ENCODE measurements at places on chromosomes 3 and 15.
A peak's percentile ranks its signal among the peaks of the same experiment; 100 is the strongest.

DNA sequence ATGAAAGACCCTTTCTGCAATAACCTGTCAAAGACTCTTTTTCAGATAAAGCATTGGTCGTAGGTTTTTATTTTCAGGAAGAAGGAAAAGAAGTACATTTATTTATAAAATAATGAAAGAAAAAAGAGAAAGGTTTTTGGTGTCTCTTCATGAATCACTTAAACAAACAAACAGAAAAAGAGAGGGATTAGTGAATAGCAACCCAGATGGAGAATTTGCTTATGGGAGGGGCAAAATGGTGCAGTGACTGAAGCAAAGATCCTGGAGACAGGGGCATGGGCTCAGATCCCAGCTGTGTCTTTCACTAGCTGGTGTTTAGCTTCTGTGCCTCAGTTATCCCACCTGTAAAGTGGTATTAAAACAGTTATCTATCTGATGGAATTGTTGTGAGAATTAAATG lies 78.6 kb upstream of the PFN2 start:
- no peak for DNase-seq

- no peak for DNase-seq
Observed at GRCh38 chr3:102059145-102059943, 210.0 kb downstream of the NFKBIZ start.

DNA sequence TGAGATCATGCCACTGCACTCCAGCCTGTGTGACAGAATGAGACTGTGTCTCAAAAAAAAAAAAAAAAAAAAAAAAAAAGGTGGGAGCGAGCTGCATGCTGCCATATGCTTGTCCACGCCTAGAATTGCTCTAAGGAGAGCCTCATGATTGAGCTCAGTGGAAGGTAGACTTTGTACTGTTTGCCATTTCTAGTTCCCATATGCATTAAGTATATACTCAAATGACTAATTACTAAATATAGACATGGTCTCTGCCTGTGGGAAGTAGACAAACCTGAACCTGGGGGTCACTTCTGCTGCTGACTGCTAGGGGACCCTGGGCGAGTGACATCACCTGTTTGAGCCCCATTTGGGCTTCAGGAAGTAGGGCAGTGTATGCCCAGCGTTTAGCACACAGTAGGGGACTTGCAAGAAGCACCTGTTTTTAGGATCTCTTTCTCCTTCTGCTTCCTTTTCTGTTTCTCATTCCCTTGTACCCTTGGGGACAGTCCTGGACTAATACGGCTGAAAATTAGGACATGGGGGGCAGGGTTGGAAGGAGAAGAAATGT lies 27.2 kb downstream of the PRKCD start:
- DNase-seq, result no peak

DNA sequence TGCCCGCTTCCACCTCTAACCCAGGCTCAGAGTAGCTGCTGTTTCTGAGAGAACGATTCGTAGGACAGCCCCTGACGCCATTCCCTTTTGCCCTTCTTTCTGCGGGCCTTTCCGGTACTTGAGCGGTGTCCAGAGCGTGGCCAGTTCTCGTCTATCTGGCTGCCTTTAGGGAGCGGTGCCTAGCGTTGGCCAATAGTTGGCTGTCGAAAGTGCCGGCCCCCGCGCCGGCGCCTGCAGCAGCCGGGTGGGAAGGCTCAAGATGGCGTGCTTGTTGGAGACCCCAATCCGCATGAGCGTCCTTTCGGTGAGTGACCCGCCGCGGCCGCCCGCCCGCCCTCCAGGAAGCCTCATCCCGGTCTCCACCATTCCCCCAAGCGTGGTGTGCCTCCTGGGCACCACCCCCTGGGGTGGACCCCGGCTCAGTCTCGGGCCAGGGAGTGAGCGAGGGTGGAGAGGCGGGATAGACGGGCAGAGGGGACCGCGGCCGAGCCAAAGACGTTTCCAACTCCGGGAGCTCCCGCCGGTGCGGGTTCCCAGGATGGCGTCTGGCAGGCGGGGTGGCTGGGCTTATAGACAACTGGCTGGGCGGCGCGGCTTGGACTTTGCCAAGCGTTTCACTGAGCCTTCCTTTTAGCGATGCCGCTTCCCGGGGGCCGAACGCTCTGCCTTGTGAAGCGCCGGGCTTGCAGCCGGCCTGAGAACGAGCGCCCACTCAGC lies at the start of gene ARMC8:
TSS of gene ARMC8 (plus strand) at position 6 of the 717 bp plus-strand sequence. CDS start at position 260, 254 bp downstream.
- DNase-seq, result peak; percentile 93

DNA sequence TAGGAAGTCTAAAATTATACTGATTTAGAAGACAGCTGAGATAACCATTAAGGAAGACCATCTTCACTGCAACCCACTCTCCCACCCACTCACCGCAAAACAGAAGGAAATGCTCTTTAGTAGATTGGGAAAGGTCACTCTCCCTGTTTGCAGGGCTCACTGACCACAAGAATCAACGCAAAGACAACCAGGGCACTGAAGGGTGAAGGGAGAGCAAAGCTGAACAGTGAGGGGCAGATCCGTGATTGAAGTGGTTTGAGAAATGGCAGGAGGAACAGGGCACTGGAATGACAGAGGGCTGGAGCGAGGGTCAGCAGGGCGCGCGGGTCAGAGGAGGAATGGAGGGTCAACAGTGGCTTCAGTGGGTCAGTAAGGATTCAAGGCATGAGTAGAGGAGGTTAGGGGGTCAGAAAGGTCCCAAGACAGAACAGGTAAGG lies 520 bp downstream of the MESD start:
- DNase-seq, result peak; percentile 62

GRCh38 chr3:149908424-149908957 lies 62.2 kb downstream of the PFN2 start:
- no peak for DNase-seq

DNA sequence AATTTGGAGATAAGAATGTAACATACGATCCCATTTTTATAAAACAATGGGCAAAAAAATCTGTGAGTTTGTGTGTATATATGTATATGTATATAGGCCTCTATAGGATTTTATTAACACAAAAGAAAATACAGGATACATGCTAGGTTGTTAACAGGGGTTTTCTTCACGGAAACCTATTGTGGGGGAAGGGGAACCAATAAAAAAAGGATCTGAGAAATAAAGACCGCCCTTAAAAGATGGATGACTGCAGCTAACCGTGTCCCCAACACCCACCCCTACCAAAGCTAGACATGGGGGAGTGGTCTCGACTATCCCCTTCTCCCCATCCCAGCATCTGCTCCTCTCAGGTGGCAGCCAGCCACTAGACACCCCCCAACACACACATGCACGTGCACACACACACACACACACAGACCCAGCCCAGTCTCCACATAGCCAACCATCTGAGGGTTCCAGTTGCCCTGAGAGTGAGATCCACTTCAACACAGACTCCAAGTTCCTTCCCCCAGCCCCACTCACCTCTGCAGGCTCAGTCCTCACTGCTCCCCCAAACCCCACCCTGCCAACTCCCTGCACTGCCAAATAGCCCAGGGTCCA lies 132.9 kb downstream of the TPRA1 start:
- DNase-seq, result no peak

DNA sequence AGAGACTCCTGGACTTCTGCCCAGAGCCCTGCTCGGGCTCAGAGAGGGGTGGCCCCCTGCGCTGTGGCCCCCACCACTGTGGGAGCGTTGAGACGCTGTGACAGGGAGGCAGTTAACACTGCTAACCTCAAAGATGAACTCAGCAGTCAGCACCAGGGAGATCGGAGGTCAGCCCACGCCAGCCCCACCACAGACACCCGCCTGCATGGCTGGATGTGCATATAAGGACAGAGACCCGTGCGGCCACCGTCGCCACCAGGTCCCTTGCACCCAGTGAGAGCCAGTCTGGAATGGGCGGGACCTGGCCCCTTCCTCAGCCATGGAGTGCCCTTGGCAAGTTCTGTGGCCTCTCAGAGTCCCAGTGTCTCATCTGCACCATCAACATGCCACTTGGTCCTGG lies 48.5 kb upstream of the FURIN start:
- no peak for DNase-seq

DNA sequence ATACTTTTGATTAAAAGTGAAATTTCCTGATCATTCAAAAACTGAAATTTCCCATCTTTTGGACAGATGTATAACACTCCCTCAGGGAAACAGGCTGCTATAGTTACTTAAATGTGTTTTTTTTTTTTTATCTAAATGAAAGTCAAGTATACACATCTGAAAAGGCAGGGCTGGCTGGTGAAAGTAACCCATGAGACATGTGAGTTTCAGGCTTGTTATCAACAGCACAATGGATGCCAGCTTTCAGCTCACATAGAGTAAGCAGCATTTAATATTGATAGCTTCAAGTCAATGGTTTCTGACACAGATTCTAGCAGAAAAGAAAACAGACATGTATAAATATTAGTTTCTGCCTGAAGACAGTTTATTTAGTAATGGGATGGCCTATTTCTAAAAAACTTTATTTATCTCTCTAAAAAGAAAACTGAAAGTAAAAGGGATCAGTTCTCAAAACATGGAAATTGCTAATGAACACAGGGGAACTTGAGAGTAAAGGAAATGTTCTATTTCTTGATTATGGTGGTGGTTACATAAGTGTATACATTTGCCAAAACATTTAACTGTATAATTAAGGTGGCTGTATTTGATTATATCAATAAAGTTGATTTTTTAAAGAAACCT lies 89.7 kb upstream of the CMC1 start:
- no peak for DNase-seq

GRCh38 chr15:42384597-42384996 lies 25.3 kb downstream of the CAPN3 start:
- DNase-seq, result no peak

DNA sequence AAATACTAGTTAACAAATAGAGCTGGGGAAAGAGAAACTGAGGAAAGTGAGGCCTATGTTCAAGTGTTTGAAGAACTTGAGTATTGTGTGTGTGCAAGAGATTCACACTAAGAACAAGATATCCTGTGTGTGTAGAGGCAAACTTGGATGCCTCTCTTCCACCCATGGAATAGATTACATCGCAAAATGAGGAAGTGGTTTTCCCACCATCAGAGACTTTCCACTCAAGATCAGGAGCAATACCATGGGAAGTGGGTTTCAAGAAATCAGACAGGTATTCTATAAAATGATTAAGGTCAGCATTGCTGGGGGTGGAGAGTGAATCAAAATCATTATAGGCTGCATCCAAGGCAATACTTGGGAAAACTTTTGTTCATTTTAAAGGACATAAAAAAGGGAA lies 308.0 kb downstream of the FGF12 start:
- DNase-seq, result no peak

- peak; percentile 65 for DNase-seq
Observed at GRCh38 chr15:73994912-73995622, 551 bp downstream of the PML start.

DNA sequence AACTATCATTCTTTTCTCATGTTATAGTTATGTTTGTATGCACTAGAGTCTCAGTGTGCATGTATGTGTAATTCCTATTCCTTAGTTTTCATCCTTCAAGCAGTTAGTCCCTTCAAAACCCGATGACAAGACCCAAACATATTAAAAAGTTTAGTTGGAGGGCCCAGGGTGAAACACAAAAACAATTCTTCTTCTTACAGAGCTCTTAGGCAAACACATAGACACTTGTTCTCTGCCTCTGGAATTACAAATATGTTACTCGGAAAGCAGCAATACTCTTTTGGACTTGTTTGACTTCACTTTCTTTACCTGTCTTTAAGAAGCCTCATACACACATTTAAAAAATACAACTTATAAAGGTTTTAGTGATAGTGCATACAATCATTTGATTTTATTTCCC lies 763 bp upstream of the CNTN6 start:
- no peak for DNase-seq

GRCh38 chr15:58360421-58361090 lies 71.2 kb upstream of the LIPC start:
- no peak for DNase-seq

GRCh38 chr3:157527131-157527881 lies 24.1 kb upstream of the VEPH1 start:
- no peak for DNase-seq

DNA sequence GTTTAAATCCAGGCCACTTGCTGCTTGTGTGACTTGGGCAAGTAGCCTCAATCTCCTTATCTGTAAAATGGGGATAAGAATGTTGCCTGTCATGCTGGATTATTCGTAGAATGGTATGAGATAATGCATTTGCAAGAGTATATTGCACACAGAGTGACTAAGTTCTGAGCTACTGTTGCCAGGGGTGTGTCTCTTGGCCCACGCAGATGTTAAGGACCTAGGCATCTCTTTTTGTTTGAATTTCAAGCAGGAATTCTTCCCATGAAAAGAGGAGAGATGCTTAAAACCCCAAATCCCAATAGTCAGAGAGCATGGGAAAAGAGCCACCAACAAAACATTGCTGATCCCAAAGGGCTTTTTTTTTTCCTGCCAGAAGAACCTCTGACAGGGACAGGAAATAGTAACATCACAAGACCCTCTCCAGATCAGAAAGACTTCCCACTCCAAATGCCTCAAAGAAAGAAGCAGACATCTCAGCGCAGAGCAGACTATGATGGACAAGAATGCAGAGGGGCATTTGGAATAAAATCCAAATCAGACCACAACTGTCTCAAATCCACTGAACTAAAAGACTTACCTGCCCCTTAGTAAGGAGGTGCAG lies 90.5 kb downstream of the MRPL46 start:
- DNase-seq, result no peak

- peak; percentile 53 for DNase-seq
Observed at GRCh38 chr3:36380221-36381031, at the start of gene STAC. Gene STAC (plus strand): TSS chr3:36380504. CDS start chr3:36380644, 140 bp downstream.

DNA sequence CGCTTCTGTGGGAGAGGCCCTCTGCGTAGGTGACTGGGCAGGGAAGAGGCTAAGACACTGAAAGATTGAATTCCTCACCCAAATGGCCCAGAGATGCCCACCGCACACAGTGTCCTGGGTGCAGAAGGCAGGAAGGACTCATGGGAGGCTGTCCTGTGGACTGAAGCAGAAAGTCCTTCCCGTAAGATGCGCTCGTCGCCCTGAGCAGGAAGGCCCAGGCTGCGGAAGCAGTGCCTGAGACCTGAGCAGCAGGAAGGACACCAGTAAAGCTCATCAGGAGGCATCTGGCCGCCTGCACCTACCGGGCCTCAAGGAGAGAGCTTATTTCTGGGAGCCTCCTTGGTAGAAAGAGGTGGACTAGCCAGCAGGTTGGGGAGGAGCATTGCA lies 3.3 kb downstream of the PAK6 start:
- DNase-seq, result peak; percentile 44

GRCh38 chr15:72781631-72782030 lies 1.9 kb downstream of the ADPGK start:
- DNase-seq, result no peak

DNA sequence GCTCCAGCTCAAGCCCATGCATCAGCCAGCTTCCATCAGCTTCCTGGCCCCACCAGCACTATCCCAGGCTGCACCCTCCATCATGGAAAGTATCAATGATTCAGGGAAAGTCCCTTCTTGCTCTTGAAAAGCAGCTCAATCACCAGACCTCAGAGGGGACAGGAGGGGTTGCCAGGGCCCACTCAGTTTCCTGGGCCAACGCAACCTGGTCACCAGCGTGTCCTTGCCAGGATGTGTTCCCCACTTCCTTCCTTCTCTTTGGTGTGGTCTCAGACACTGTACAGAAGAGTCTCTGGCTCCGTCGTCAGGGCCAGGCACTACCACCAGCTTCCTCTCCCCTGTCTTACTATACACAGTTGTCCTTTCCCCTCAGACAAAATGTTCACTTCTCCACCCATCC lies 3.0 kb downstream of the HDC start:
- DNase-seq, result peak; percentile 69

GRCh38 chr3:108383306-108383705 lies 87.0 kb downstream of the HHLA2 start:
- DNase-seq, result no peak

GRCh38 chr3:125431912-125432790 lies 57.0 kb upstream of the ZNF148 start:
- no peak for DNase-seq

All from activated CD8-positive, alpha-beta memory T cell treated with anti-CD3 and anti-CD28 coated beads for 24 hours (primary cell).